Inflammatory macrophage treated with lipopolysaccharide for 1 hour (primary cell): ENCODE measurements at places on chromosomes 2 and 18.

DNA sequence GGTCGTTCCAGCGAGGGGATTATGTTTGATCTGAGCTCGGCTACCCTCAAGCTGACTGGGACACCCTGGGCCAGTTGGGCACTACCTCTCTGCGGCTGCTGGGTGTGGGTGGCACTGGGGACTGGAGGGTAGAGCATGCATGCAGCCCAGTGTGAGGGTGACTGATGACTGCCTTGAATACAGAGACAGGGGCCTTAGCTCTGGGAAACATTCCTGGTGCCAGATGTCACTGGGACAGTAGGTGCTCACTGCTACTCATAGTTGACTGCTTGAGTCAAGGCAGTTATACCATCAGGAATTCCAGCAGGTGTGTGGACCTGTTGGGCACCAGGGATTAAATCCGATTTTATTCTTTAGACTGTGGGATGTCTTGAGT is 33.6 kb upstream of the ATP6V1B1 start:
- DNase-seq = no peak

- no peak for DNase-seq
Observed at GRCh38 chr2:26606847-26607190, 34.3 kb downstream of the CIB4 start.

DNA sequence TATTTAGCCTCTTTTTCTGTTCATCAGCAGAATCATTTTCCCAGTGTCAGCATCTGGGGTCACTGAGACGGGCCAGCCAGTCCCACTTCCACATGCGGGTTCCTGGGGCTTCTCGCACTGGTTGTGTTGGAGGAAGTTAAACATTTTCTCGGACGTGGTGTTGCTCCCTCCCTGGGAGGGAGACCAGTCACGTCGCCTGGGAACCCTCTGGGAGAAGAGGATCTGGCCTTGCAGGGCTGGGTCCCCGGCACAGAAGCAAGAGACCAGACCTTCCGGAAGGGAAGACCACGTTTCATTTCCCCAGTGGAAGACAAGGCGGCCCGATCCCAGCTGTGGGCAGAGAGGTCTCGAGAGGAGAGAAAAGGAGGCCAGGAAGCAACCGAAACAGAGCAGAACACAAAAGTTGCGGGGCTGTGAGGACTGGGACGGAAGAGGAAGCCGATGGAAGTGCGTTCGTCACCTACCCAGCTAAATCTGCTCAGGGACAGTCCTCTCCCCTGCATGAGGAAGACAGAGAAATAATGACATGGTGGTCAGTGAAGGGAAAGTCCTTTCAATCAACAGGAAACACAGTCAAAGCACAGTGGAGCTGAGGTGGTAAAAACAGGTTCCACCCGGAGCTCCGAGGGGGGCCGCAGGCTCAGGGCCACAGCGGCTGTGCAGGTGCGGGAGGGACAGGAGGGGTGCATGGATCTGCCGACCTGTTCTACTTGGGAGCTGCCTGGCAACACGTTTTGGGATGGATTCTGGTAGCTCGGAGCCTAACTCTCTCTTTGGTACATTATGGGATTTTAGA is 144.4 kb downstream of the MBP start:
- peak; percentile 45 for DNase-seq

- no peak for DNase-seq
Observed at GRCh38 chr2:224608104-224608503, 22.9 kb upstream of the CUL3 start.

- DNase-seq = no peak
Observed at GRCh38 chr2:196389670-196390069, 218.3 kb upstream of the STK17B start.

DNA sequence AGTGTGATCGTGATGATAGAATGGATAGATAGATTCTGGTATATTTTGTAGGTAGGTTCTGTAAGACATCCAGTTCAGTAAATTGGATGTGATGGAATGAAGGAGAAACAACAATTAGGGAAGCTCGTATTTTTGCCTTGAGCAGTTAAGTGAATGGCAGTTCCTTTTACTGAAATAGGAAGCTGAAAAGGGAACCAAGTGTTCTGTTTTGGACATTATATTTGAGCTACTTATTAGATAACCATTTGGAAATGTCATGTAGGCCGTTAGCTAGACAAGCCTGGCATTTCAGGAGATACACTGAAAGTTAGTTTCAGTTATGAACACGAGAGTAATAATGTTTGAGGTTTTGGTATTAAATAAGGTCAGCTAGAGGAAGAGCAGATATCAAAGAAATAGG is 41.5 kb downstream of the MARCHF7 start:
- peak; percentile 72 for DNase-seq

GRCh38 chr2:3326871-3327270 is 50.7 kb downstream of the EIPR1 start:
- no peak for DNase-seq

- no peak for DNase-seq
Observed at GRCh38 chr2:108935271-108935741, 53.7 kb downstream of the EDAR start.

- DNase-seq = no peak
Observed at GRCh38 chr2:11235583-11235982, 80.3 kb downstream of the SLC66A3 start.

- DNase-seq = no peak
Observed at GRCh38 chr2:47519147-47519537, 116.2 kb downstream of the MSH2 start.

GRCh38 chr2:20351555-20352229 is 1.0 kb upstream of the PUM2 start:
- DNase-seq = no peak

- no peak for DNase-seq
Observed at GRCh38 chr2:16068552-16068940, 128.2 kb downstream of the MYCN start.

- no peak for DNase-seq
Observed at GRCh38 chr2:32464431-32464830, 107.6 kb downstream of the BIRC6 start.

- DNase-seq = peak; percentile 70
Observed at GRCh38 chr18:76450452-76451395, 44.3 kb downstream of the ZNF516 start.

DNA sequence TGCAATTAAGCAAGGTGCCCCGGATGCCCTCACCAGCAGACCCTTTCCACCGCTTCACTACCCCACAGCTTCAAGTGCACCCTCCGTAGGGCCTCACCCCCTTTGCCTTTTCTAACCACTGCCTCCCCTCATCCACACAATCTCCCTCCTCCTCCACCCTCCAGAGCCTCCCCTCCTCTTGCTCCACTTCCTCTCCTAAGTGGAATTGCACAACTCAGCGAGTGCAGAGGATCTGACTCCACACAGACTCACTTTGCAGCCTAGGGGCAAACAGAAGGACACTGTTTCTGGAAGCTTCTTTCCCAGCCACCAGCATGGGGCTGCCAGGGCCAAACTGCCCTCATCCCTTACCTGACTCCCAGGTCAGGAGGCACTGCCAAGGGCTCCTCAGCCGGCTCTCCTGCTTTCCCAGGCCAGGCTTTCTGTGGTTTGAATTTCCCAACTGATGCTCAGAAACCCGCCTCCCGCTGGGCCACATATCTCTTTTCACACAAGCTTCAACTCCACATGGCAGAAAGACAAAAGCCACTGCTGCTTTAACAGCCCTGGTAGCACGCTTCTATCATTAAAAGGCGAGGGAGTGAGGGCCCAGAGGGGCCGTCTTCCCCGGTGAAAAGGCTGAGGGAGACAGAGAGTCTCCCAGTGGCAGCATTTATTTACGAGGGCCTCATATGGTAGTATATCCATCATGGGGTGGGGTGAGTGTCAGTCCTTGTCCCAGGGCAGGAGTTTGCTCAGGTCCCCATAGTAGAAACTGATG is 74.7 kb upstream of the MGAT4A start:
- DNase-seq = peak; percentile 79

DNA sequence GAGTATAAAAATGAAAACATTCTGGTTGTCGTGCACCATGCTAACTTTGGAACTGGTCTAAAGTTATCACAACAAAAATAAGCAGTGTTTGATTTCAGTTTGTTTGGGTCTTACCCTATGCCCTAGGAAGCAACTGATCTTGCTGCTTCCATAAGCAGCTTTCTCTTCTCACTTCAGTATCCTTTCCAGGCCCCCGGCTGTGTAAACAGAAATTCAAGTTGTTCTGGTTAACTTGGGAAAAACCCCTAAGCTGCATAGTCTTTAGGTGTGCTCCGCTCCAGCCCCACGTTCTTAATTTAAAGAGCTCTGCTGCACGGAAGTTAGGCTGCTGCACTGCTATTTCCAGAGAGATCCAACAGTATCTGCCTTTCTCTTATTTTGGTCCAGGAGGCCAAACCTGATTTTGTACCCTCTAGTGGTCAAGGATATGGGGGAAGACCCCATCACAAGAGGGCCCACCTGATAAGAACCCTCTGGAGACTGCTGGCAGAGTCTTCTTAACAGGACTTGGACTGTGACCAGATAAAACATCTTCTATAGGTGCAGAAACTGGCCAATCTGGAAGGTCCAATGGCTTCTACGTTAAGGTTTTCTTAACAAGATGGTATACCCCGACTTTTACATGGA is 69.1 kb downstream of the FEZ2 start:
- DNase-seq = no peak

DNA sequence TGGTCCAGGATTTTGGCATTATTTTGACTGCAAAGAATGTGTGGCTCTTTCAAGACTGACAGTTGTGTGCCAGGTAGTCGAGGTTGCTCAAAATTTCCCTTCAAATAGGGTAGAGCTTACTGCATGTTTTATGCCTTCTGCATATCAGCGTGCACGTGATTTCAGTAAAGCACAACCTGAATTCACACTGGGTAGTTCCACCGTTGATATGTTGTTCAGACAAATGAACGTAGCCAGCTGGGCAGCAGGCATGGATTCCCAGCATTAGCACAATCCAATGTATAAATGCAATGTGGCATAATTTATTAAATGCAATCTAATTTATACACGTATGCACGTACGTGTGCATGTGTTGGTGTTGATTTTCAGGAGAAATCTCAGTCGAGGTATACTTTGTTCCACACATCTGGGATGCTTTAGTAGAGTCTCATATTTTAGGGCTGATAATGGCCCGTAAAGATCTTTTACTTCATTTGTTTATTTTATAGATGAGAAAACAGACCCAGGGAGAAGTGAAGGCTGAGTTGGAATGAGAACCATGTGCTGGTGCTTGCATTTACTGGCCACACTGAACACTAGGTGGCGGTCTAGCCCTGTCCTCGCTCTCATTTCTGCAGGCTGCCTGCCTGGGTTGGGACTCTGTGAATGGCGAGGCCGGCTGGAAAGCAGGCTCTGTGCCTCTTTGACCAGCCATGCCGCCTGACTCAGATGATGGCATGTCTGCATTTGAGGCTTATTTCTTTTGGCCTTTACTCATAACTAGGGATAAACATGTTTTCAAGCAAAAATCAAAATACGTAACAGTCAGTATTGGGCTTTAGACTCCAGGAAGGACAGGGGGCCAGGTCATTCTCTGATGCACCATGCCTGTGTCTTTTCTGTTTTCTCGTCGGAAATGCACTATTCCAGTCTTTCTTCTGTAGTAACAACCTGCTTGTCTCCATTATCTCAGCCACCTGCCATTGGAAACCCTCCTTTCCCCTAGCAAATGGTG is 120.4 kb downstream of the RNF144A start:
- peak; percentile 81 for DNase-seq

- no peak for DNase-seq
Observed at GRCh38 chr2:39851651-39852110, 72.6 kb upstream of the THUMPD2 start.

- no peak for DNase-seq
Observed at GRCh38 chr2:83584672-83585071, 874.4 kb downstream of the SUCLG1 start.

DNA sequence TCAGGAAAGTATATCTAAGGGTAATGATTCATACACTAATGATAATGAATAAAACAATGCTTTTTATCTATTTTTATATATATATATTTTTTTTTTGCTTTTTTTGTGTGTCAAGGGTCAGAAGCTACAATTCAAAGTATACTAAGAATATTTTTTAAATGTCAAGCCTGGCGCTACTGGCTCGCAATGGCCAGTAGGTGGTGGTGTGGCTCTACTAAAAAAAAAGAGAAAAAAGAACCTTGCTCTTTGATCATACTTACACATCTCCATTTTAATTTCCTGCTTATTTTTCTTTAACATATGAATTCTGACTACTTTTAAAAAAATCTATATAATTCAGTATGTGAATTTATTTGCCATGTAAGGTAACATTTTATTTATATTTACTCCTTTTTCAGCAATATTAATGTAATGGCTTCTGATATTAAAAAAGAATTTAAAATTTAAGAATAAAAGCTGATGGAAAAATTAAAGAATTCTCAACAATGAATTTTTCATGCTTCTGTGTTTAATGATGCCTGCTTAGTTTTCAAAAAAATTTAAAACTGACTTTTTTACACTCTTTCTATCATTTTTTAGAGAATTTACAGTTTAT is 232.9 kb downstream of the GULP1 start:
- peak; percentile 22 for DNase-seq

DNA sequence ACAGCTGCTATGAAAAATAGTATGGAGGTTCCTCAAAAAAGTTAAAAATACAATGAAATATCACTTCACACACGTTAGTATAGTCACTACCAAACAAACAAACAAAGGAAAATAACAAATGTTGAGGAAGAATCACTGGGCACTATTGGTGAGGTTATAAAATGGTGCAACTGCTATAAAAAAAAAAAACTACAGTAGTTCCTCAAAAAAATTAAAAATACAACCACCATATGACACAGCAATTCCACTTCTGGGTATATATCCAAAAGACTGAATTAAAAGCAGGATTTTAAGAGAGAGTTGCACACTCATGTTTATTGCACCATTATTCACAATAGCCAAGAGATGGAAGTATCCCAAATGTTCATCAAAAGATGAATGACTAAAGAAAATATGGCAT is 80.9 kb upstream of the POU3F3 start:
- peak; percentile 38 for DNase-seq

DNA sequence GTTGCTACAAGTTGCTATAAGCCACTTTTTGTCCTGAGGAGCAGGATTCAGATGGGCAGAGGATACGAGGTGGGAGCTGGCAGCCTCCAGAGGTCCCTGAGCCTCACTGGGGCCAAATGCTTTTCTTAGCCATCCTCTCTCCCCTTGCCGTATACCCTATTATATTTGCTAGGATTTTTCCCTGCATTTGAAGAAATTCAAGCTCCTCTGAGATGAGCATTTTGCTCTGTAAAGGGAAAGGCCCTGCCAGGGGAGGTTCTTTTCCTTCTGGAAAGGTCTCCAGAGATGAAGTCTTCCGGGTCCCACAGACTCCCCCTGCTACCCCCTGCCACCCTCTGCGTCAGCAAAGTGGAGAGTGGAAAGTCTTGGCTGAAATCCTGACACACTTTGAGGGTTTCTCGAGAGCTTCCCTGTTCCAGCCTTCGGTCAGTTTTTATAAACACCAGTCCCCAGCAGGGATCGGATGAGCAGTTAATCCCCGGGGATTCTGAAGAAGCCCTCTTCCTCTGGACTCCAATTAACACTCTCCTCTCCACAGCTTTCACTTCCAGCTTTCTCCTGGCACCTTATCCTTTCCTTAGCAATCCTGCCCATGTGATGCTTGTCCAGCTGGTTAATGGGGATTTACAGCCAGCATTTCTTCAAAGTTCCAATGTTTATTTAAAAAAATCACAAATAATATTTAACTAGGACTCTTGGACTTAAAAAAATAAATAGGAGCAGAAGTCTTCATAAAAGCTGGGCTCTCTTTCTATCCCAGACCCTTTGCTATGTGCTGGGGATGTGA is 13.1 kb downstream of the CYRIA start:
- DNase-seq = no peak
